Activated T-cell treated with anti-CD3 and anti-CD28 coated beads, Interleukin-2, amount 50 U/mL, for 72 hours (primary cell): ENCODE measurements at places on chromosomes 7 and 10.

DNA sequence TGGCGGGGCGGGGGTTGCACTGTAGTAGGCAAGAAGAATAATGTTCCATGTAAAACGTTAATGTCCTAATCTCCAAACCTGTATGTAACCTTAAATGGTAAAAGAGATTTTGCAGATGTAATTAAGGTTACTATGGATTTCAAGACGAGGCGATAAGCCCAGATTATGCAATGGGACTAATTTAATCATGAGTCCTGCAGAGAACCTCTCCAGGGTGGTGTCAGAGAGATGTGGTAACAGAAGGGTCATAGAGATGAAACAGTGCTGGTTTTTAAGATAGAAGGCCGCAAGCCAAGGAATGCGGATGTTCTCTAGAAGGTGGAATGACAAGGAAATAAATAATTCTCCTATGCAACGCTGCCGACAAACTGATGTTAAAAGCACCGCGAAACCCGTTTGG, 57.1 kb downstream of the UBE3C start:
- DNase-seq: no peak

DNA sequence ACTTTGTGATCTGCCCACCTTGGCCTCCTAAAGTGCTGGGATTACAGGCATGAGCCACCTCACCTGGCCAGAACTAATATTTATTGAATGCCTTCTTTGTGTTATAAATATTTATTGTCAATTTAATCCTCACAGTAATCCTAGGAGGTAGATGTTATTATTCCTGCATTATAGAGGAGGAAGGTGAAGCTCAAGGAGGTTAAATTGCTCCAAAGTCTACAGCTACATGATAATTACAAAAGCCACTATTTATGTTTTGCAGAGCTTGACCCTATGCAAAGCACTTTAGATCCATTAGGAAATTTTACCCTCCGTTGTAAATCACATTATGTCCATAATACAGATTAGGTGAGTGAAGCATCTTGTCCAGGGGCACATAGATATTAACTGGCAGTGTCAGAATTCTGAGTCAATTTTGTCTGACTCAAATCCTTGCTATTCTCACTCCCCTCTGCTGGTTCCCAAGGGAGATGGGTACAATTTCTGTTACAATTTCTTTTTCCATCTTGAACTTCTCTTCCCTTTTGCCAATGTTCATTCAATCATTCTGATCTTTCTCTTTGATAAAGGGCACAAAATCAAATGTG, 25.7 kb upstream of the CDK14 start:
- no peak for DNase-seq

GRCh38 chr7:157306846-157307838, 29.7 kb upstream of the DNAJB6 start:
- DNase-seq: no peak

DNA sequence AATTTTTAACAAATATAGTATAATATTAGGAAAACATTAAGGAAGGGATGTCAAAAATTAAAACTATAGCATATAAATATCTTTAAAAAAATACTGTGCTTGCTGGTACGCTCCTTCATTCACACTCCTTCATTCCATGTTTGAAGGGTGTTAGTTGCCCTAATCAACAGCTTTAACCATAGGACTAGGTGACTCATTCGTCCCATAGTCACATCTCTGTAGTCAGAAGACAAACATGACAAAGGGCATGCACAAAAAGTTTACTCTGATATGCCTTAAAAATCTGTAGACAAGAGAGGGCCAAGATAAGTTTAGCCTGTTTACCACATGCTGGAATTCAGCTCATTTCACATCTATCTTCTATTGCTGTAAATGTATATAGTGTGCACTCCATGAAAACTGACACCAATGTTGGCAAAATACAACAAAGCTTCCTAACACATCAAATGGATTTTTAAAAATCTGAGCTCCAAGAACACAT, 646 bp downstream of the FAM13C start:
- no peak for DNase-seq

DNA sequence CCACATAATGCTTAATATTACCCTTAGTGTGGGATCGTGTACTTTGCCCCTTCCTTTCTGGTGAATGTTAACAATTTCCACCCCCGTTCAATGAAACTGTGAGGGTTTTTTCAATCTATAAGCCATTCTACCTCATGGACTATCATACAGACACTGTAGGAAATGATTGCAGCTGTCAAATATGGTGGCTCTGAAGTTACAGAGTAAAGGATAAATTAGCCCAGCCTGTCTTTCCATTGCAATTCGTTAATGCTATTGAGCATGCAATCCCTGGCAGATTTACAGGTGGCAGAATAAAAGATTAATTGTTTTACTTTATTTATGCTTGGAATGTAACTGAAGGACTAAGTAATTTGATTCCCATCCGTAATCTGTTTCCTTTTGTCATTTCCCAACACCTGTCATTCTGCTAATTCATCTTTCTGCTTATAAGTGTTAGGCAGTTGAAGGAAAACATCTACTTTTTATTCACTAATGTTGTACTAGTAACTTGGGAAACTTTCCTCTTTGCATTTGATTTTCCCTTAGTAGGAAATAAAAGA, 1211.6 kb upstream of the LRRN3 start:
- DNase-seq: no peak

GRCh38 chr7:43362652-43363034, 220.3 kb upstream of the STK17A start:
- DNase-seq: no peak

DNA sequence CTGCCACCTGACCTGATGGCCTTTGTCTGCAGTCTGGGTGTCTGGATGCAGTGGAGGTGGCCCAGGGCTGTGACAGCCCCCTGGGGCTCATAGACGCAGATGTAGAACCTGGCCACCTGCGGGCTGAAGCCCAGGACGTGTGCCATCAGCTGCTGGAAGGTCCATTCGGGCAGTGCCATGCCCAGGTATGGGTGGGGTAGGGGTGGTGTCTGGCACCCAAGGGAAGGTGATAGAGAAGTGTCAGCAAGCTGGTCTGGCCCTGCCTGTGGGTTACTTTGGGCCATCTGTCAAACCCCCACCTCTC, 6.1 kb upstream of the ZNF467 start:
- no peak for DNase-seq

GRCh38 chr7:47100817-47101435, 481.0 kb downstream of the TNS3 start:
- DNase-seq: no peak
